ENCODE measurements at places on chromosomes 11 and 22. TPM values are rescaled to one million over a fixed set of nuclear protein-coding genes. Genes with fewer than 3 reads are reported as not detected.
A peak's percentile ranks its signal among the peaks of the same experiment; 100 is the strongest.

- no peaks in the 10 kb centered on the region for H3K27me3 ChIP-seq
- H3K36me3 ChIP-seq, result no peaks in the 10 kb centered on the region
- no peak overlapping the region for H3K4me3 ChIP-seq
- H3K27ac ChIP-seq, result no peak overlapping the region
- peaks cover 14% of the 10 kb centered on the region for H3K4me1 ChIP-seq
Observed at GRCh38 chr11:14320020-14320419, 39.0 kb downstream of the RRAS2 start.

DNA sequence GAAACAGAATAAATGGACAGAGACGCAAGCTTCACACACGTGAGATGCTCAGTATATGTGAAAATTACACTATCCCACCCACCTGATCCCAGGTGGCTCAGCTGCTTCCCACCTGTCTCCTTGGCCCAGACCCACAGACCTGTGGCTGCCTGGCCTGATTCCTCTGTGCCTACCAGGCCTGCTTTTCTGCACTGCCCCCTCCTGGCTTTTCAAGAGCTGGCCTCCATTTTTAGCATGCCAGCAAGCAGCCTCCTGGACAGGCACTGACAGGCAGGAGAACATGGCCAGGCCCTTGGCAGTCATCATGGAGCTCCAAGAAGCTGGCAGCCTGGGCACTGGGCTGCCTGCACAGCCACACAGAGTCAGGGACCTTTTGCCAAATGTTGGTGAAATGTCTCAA is 79.5 kb upstream of the HMGXB4 start:
- H3K36me3 ChIP-seq, result no peaks in the 10 kb centered on the region
- no peaks in the 10 kb centered on the region for H3K4me1 ChIP-seq
- H3K4me3 ChIP-seq, result no peak overlapping the region
- no peak for DNase-seq
- H3K27me3 ChIP-seq, result no peaks in the 10 kb centered on the region
- no peak overlapping the region for H3K27ac ChIP-seq

The OR8A1 gene
- total RNA-seq, result not detected

The OR56A1 gene
- total RNA-seq, result not detected

- H3K27ac ChIP-seq, result no peak overlapping the region
- H3K4me1 ChIP-seq, result peaks cover 11% of the 10 kb centered on the region
- no peak for DNase-seq
- H3K4me3 ChIP-seq, result no peak overlapping the region
- peaks cover 35% of the 10 kb centered on the region for H3K36me3 ChIP-seq
Observed at GRCh38 chr22:24417901-24418641, 9.3 kb upstream of the ADORA2A start.

The SLC1A2 gene
- total RNA-seq, result 1.1 TPM

The EMID1 gene
- total RNA-seq, result not detected

DNA sequence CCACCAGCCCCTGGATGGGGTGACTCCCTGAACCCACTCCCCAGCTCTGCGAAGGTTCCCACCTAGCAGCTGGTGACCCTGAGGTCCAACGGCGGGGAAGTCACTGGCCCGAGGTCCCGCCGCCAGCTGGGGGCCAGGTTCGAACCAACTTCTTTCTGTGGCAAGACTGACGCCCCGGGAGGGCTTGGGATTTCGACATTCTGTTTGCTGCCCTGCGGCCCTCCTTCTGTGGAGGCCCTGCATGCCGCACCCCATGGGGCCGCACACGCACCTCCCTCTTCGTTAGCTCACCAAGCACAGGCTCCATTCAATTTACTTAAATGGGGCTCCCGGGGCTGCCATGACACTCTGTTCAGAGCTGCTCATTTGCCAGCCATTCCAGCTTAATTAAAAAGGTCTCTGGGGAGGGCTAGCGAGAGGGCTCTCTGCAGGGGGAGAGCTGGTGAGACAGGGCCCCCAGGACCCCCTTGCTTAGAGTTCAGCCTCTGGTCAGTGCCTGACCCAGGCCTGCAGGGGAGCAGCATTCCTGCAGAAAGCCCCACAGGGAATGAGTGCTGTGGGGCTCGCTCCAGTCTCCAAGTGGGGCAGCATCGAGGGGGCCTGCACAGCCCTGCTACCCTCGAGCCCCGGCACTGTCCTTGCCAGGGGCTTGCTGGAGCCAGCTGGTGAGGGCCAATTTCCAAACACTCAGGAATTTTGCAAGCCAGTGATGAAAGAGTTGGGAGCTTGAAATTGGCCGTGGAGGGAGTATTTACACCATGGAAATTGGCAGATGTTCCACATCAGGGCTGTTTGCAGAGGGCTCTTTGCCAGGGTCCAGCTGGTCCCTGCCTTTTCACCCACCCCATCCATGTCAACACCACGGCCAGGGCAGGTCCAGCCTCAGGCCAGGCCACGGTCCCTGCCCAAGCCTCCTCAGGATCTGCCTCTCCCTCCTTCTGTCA is 80.8 kb downstream of the CACNA1I start:
- no peak overlapping the region for H3K27ac ChIP-seq
- DNase-seq, result peak; percentile 21
- no peak overlapping the region for H3K4me3 ChIP-seq
- no peaks in the 10 kb centered on the region for H3K36me3 ChIP-seq
- peaks cover 10% of the 10 kb centered on the region for H3K27me3 ChIP-seq

The DDIAS gene
- total RNA-seq, result 1.1 TPM

GRCh38 chr11:95070471-95070870 is 3.8 kb downstream of the SRSF8 start:
- DNase-seq, result no peak
- no peaks in the 10 kb centered on the region for H3K27me3 ChIP-seq
- no peak overlapping the region for H3K4me3 ChIP-seq
- no peak overlapping the region for H3K27ac ChIP-seq

The RAB38 gene
- total RNA-seq, result 0.27 TPM

DNA sequence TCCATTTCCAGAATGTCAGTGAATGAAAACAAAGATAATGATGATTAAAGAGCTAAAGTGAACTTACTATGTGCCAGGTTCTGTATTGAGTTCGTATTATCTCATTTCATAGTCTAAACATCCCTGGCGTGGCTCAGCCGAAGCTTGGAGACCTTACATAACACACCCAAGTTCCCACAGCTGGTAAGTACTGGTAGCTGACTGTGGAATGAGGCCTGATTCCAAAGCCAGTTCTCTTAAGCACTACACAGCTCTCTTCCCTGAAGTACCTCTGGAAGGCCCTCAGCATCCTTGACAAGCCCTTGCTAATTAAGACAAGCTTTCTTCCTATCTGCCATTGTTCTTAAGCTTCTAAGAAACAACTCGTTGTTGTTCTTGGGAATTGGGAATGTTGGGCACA is 28.6 kb upstream of the NCAM1 start:
- no peak overlapping the region for H3K4me3 ChIP-seq
- no peaks in the 10 kb centered on the region for H3K27me3 ChIP-seq
- DNase-seq, result no peak
- H3K27ac ChIP-seq, result no peak overlapping the region
- H3K4me1 ChIP-seq, result no peaks in the 10 kb centered on the region

The FAM227A gene
- 0.02 TPM for total RNA-seq

The ZDHHC13 gene
- 4.9 TPM for total RNA-seq

The DTX4 gene
- 0.91 TPM for total RNA-seq

DNA sequence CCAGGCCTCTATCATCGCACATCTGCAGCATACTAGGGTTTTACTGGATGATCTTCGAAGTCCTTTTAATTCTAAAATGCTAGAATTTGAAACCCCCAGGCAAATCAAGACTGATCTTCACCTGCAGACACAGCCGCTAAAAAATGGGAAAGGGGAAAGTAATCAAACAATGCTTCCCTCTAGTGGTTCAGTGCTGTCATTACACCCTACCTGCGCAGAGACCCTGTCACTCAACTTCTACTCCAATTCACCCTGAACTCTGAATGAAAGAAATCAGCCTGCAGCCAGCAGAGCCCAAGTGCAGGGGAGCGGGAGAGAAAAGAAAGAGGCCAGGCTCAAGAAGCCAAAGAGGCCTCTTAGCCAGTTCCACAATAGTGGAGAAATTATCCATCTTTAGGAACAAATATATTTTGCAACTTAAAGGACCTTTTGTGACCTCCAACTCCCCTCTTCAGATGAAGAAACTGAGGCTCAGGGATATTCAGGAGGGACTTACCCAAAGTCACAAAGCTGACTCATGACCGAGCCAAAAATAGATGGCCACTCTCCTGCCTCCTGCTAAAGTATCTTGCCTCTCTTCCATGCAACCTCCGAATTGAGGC is 33.0 kb downstream of the SERGEF start:
- no peak for DNase-seq
- H3K27me3 ChIP-seq, result no peaks in the 10 kb centered on the region
- no peaks in the 10 kb centered on the region for H3K36me3 ChIP-seq
- no peak overlapping the region for H3K27ac ChIP-seq
- H3K4me1 ChIP-seq, result peaks cover 7% of the 10 kb centered on the region

DNA sequence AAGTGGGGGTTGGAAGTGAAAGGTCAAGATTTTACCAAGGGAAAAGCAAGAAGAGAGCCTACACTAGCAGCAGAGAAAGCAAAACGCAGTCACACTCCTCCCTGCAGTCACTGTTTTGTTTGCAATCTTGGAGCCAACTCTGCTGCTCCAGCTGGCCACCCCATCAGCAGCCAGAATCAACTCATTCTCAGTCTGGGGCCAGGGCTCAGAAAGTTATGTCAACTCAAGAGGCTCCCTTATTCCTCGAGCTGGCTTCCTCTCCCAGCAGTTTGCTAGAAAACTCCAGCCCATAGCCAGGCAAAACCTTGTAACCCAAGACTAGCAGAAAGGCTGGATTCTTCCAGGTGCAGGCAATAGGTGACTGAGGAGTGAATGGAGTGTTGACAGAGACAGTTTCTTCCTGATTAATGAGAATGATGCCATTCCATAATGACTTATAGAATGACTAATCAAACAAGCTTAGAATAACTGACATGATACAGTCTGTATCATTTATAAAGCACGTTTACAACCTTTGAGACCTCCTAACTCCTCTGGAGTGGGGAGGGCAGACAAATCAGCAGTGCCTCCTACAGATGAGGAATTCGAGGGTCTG is 53.4 kb downstream of the P4HA3 start:
- H3K27ac ChIP-seq, result no peak overlapping the region
- no peaks in the 10 kb centered on the region for H3K36me3 ChIP-seq
- no peak overlapping the region for H3K4me3 ChIP-seq

The HIC2 gene
- total RNA-seq, result 1.7 TPM

- H3K27me3 ChIP-seq, result no peaks in the 10 kb centered on the region
- no peaks in the 10 kb centered on the region for H3K36me3 ChIP-seq
- H3K4me3 ChIP-seq, result no peak overlapping the region
Observed at GRCh38 chr11:68186061-68186460, 27.0 kb downstream of the KMT5B start.
